NCI-H1092 (cell line): ENCODE measurements at places on chromosomes 3 and 15.
A peak's percentile ranks its signal among the peaks of the same experiment; 100 is the strongest.

DNA sequence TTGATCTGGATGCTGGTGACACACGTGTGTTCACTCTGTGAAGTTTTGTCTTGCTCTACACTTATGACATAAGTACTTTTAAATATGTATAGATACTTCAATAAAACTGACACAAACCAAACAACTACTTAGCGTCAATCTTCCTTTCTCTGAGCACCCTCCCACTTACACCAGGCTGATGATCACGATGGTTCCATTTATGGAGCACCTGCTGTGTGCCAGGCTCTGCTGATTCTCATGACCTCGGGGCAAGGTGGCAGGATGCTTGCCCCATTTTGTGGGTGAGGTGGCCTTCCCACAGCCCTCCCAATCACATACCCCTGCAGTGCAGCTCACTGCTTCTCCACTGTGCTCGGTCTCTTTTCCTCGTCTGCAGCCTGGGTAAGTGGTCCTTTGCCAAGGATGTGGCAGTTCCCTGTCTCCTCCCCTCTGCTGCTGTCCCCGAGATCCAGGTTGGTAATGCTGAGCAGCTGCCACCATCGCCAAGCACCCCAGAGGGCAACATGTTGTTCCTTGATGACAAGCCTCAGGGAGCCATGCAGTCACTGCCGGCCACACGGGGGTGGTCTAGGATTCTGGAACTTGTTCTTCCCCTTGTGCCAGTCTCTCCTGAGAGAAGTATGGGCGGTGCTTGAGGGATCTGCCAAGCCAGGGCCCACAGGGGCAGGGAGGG, 20.6 kb upstream of the ADCY5 start:
- no peak for DNase-seq

- DNase-seq: no peak
Measured at GRCh38 chr3:13647298-13648059, 98.6 kb downstream of the FBLN2 start.

- no peak for DNase-seq
Measured at GRCh38 chr15:60423537-60423936, 25.8 kb upstream of the ANXA2 start.

- DNase-seq: no peak
Measured at GRCh38 chr3:10017636-10018292, 8.5 kb upstream of the FANCD2 start.

DNA sequence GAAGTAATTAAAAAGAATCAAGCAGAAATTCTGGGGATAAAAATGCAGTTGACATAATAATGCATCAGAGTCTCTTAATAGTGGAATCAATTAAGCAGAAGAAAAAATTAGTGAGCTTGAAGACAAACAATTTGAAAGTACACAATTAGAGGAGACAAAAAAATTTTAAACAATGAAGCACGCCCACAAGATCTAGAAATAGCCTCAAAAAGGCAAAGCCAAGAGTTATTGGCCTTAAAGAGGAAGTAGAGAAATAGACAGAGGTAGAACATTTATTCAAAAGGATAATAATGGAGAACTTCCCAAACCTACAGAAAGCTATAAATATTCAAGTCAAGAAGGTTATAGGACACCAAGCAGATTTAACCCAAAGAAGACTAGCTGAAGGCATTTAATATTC, 113.3 kb downstream of the TBC1D2B start:
- DNase-seq: no peak

- no peak for DNase-seq
Measured at GRCh38 chr3:144921710-144922109, 950.1 kb downstream of the DIPK2A start.

- DNase-seq: no peak
Measured at GRCh38 chr3:161413127-161413854, 42.0 kb upstream of the SPTSSB start.

DNA sequence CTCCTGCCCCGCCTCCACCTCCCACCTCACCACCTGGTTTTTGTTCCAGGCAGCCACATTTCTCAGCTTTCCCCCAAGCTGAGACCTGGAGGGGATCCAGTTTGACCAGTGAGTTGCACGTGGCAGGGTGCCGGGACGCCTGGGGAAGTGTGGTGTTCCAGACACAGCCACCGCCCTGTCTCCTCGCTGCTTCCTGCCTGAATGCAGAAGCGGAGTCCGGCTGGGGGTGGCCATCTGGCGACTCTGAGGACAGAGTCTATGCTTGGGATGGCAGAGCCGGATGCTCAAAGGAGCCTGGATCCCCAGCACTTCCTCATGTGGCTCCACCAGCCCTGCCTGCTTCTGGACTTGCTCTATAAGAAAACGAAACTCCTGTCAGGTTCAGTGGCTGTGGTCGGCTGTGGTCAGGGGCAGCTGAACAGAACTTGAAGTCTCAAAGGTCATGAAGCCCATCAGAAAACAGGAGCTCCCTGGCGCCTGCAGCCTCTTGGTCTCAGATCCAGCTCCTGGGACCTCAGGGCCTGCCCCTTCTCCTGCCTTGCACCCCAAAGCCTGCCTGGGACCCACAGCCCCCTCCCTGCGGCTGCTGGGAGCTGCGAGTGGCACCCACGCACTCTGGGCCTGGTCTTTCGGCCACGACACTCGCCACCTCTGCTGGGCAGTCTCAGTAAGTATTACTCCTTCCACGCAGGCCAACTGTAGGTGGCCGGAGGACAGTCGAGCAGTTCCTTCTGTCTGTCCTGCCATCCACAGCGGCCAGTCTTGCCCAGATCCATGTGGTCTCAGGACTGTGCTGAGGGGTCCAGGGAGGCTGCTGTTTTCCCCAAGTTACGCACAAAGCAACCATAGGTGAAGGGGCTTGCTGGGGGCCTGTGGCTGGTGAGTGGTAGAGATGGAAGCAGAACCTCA, 112.8 kb upstream of the MEF2A start:
- DNase-seq: no peak

DNA sequence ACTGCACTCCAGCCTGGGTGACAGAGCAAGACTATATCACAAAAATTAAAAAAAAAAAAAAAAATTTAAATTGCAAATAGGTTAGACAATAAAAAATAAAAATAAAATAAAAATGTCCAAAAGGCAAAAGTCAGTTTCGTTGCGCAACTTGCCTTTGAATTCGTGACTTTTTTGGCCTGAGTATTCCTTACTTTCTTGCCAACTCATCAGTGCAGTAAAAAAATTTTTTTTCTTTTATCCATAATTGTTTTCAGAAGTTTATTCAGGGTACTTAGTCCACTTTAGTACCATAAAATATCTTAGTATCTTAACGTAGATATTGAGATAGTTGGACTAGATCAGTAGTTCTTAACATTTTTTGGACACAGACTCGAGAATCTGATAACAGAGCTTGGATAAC, 22.4 kb upstream of the CILP start:
- no peak for DNase-seq

DNA sequence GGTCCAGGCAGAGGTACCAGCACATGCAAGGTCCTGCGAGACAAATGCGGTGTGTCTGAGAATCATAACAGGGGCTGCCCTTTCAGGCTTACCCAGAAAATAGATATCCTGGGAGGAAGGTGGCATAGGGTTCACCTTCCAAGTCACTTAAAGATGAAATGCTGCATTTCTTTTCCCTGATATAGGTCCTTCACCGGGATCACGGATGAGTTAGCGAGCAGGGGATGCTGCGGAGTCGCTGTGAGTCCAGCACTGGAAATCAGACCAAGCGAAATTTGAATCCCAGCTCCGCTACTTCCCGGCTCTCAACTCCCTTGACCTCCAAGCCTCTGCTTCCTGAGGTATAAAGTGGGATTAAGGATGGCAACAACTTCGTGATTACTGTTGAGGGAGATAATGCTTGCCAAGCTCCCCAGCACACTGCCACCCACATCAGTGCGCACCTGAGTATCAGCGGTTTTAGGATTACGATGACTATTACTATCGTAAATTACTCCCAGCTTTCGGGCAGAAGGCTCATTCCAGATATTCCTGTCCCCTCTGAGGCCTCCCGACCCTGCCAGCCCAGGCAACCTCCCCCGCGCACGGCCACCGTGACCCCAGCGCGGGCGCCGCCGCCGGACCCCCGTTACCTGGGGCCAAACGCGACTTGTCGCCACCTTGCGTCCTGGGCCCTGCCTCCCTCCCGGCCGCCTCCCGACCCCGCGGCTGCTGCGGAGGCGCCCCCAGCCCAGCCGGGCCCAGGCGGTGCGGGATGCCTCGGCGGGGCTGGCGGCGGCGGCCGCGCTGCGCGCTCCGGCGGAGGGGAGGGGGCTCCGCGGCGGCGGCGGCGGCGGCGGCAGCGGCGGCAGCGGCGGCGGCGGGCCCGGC, 589 bp upstream of the GPR27 start:
- DNase-seq: no peak

GRCh38 chr3:122908251-122908650, 113.4 kb downstream of the SLC49A4 start:
- no peak for DNase-seq

DNA sequence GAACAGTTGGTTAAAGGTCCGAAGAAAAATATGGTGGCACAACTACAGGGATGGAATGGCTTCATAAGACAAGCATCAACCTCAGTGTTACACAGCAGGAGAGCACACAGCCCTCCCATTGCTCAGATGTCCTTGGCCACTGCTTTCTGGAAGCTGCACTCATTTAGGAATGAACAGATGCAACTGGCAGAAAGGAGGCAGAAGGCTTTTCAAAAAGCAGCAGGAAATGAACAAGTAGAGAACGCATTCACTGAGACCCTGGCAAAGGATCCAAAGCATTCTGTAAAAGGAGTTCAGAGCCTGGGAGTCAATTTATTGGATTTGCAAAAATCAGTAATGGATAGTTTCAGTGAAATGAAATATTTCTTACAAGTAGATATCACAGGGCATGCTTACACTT, 101.1 kb downstream of the PDZRN3 start:
- DNase-seq: no peak

DNA sequence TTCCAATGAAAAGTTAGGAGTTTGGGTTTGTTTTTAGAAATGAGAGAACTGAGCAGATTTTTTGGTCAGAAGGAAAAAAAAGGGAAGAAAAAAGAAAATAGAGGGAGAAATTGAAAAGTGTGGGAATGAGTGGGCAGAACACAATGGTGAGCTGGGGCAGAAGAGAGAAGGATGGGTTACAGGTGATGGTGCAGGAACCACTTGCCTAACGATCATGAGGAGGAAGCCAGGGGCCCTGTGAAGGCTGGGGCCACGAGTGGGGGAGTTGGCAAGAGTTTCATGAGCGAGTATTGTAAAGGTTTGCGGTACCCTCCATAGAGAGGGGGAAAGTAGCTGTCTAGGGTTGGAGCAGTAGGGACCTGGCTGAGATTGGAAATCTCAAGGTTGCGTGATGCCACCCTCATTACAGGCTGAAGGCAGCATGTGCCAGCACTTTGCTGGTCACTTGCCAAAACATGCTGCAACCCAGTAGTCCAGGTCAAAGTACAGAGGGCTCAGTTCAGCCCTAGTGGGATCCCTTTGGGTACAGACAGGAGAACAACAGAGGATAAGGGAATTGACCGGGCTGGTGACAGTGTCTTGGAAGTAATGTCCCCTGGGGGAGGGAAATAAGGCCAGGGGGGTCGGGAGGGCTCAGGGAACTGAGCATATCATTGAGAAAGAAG, 6.6 kb downstream of the IVD start:
- no peak for DNase-seq

GRCh38 chr15:98518823-98519561, 129.3 kb upstream of the IGF1R start:
- DNase-seq: peak; percentile 59

DNA sequence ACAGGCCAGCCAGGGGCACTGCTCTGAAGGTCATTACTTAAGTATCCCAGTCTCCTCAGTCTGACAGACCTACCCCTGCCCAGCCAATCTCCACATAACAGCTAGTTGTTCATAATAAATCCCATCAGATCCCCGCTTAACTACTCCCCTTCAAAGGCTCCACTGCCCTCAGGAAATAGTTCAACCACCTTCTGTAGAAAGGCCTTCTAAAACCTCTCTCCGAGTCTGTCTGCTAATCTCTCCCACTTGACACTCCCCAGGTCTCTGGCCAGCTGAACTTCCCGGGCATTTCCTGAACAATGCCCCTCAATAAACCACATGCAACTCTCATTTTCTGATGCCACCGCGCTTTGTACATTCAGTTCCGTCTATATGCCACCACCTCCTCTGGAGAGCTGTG, 6.0 kb downstream of the PRC1 start:
- DNase-seq: no peak
